ENCODE measurements at places on chromosomes 4 and X. TPM values are rescaled to one million over a fixed set of nuclear protein-coding genes. Genes with fewer than 3 reads are reported as not detected.

GRCh38 chr4:108029016-108029720, 39.5 kb downstream of the HADH start:
- DNase-seq, result no peak

GRCh38 chr4:13263967-13264525, 220.1 kb downstream of the RAB28 start:
- DNase-seq, result no peak

IL2 gene
- total RNA-seq, result not detected

GRCh38 chrX:41858161-41858775, 65.1 kb downstream of the CASK start:
- no peak for DNase-seq

DNA sequence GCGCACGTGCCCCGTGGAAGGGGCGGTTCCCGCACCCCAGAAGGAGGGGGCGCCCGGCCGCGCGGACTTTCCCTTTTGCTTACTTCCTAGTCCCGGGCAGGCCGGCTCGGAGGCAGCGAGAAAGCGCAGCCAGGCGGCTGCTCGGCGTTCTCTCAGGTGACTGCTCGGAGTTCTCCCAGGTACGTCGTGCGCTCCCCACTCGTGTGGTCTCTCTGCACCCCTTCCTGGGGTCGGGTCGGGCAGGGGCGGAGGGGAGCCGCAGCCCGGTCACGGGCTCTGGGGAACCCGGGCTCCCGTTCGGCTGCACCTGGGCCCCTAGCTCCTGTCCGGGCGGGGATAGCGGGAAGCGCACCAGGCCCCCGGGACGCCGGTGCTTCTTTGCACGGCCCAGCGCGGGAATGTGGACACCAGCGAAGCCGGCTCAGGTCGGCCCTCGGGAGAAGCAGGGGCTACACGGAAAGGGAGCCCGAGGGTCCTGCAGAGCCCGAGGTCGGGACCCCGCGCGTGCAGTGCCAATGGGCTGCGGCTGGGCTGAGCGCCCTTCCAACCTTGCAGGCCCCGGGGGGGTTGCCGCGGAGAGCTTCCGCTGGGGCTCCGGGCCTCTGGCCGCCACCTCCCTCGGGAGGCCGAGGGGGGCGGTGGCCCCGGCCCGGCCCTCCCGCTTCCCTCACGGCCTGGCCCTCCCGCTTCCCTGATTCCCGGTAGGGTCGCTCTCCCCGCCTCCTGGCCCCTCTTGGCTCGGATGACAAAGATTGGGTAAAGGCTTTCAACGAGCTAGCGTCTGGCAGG, at the start of gene TLR2:
Gene TLR2, plus strand, starts transcription at position 99 of the 789 bp plus-strand sequence. CDS start 18,628 bp downstream, outside the sequence.
- peak; percentile 72 for DNase-seq

DNA sequence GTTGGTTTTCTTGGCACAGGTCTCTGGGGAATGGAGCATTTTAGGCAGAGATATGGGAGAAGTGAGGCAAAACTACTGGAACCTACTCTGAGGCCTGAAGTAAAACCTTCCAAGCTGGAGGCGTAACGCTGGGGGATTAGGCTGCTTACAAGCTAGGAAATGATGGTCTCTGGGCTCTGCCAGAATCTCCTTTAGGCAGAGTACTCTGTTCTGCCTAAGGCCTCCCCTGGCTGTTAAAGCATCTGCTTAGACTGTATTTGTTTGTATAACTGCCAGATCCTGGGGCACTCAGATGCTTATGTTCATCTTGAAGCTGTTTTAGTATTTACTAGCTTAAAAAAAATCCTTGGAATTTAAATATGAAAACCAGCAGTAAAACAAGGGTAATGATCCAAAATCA, 822.2 kb downstream of the RPA4 start:
- no peak for DNase-seq

MSANTD1 gene
- total RNA-seq, result 0.42 TPM

- peak; percentile 96 for DNase-seq
Measured at GRCh38 chr4:76949276-76950051, at the start of gene SEPTIN11. TSS of gene SEPTIN11 (plus strand) at chr4:76949752. CDS start at chr4:76949904, 152 bp downstream.

DNA sequence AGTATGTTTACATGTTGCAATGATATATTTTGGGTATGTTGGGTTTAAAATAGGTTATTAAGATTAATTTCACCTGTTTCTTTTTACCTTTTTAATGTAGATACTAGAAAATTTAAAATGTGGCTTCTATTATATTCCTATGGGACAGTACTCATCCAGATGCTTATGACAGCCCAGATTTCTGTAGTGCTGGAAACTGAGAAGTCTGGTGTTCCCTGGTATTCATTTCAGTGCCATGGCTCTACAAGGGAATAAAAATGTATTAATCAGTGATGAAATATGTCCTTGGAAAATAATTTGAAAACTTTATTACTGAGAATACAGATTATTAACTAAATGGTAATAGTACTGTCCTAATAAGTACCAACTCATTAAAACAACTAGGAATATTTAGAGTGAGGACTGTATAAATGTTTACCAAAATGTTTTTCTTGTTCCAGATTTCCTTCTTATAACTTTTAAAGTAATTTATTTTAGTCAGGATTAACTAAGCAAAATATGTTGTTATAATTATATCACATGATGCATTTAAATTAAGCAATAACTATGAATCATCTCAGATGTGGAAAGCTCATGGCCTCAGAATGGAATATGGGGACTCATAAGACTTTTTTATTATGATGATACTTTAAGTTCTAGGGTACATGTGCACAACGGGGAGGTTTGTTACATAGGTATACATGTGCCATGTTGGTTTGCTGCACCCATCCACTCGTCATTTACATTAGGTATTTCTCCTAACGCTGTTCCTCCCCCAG, 25.3 kb downstream of the ARHGAP24 start:
- no peak for DNase-seq

DNA sequence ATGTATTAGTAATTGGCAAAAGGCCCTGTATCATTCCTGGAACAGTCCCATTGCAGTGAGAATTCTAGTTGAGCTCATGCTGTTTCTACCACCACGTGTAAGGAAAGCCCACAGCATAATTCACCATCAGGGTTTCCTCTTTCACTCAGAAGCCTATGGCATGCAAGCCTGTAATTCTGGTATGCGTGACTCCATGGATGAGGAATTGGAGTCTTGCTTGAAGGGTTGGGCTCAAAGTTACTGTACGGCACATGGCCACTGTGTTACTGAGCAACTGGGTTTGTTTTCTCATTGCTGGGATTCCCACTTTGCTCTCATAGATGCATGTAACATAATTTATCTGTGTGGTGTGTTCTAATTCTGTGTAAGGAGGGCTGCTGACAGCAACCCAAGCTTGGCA, 132.3 kb upstream of the NR3C2 start:
- no peak for DNase-seq

DNA sequence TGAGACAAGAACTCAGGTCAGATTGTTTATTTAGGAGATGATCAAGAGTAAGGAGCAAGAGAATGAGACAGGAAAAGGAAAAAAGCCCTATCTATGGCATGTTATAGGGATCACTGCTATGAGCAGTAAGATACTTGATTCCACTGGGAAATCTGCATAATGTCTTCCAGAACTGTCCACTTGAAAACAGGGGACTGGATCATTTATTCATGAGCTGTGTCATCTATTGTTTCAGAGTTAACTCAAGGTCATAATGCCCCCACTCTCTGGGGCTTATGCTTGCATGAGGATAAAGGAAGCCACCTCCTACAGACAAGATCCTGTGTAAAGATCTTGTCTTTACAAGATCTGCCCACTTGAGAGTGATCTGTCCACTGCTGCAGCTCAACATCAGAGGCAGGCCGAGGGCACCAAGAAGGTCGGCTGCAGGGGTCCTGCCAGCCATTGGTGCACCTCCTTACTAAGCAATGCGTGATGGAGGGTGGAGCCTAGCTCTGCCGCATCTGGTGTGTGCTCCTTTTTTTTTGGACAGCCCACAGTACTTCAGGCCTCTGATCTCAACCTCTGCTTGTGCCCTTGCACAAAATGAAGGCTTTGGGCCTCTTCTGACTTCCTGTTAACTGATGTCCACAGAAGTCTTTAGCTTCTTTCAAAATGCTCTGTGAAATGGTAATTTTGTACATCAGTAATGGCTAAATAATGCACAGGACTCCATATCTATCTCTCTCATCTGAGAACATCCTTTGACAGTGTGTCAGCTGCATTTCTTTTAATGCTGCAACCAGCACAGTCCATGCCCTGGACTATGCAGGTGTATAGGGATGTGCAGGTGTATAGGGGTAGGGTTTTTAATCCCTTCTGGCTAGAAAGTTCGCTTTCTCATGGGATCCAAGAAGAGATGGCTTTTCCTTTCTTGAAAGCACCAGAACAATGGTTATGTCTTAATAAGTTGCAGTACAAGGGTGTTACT, 95.9 kb upstream of the TRPC3 start:
- DNase-seq, result no peak

GYG2 gene
- 21.1 TPM for total RNA-seq

GRCh38 chr4:189060104-189060503, 880.6 kb upstream of the FRG1 start:
- DNase-seq, result no peak

KLKB1 gene
- total RNA-seq, result 0.84 TPM

PLAC8 gene
- total RNA-seq, result 1.2 TPM

- no peak for DNase-seq
Measured at GRCh38 chr4:79964400-79965211, 108.4 kb downstream of the ANTXR2 start.

GRCh38 chr4:176425035-176425434, 105.3 kb downstream of the SPCS3 start:
- no peak for DNase-seq

- no peak for DNase-seq
Measured at GRCh38 chrX:10395643-10396042, 224.7 kb downstream of the MID1 start.

SMIM43 gene
- total RNA-seq, result not detected

DNA sequence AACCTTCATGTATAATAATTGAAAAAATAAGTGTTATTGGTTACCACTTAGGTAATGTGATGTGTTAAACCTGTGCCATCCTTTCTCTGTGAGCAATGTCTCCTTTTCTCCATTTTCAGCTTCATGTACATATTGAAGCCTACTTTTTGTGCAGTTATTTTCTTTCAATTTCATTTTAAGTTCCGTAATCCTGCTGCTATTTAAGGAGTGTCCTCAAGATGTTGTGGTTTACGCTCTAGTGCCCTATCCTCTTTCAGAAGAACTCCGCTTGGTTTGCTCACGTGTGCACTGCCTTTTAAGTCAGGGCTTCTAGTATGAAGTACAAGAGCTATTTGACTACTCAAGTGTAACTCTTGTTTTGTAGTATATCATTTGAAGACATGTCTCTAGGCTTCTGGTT, 2253.2 kb upstream of the TENM3 start:
- no peak for DNase-seq

GRCh38 chrX:87813566-87813965, 296.0 kb downstream of the KLHL4 start:
- no peak for DNase-seq

GRCh38 chrX:140687706-140688105, 21.9 kb upstream of the LINC00632 start:
- DNase-seq, result no peak

- no peak for DNase-seq
Measured at GRCh38 chrX:53713987-53714579, 27.6 kb upstream of the HUWE1 start.

ASB12 gene
- total RNA-seq, result 0.63 TPM

ITIH6 gene
- not detected for total RNA-seq

DNA sequence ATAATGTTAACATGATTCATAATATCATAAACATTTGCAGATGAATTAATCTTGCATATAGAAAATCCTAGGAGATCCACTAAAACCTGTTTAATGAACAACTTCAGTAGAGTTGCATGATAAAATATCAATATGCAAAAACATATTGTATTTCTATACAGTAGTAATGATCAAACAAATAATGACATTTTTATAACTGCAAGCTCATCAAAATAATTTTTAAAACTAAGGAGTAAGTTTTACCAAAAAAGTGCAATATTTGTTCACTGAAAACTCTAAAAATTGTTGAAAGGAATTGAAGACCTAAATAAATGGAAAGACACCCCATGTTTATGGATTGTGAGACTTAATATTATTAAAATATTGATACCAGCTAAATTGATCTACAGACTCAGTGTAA, 15.9 kb upstream of the GPRASP2 start:
- DNase-seq, result no peak

CEP44 gene
- 16.7 TPM for total RNA-seq

DNA sequence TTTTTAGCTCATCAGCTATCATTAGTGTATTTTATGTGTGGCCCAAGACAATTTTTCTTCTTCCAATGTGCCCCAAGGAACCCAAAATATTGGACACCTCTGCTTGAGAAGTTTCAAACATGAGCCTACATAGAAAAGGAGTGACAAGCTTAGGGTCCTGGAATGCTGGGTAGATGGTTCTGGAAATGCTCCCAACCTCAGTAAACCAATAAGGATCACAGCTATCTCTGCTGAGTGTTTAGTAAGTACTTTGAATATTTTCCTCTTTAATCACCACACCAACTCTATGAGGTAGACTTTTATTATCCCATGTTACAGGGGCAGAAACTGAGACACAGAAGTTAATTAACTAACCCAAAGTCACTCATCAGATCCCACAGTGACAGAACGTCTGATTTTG, 164.9 kb upstream of the KLF3 start:
- DNase-seq, result no peak

- no peak for DNase-seq
Measured at GRCh38 chrX:102934624-102935023, 2.4 kb upstream of the RAB40AL start.

GRCh38 chrX:47644557-47645091, 5.7 kb downstream of the ELK1 start:
- DNase-seq, result no peak

SRP72 gene
- 56.7 TPM for total RNA-seq

- no peak for DNase-seq
Measured at GRCh38 chr4:105352826-105353225, 121.0 kb downstream of the PPA2 start.

GRCh38 chr4:3801931-3802550, 35.9 kb downstream of the ADRA2C start:
- peak; percentile 9 for DNase-seq

- peak; percentile 89 for DNase-seq
Measured at GRCh38 chrX:131704136-131704695, 160.3 kb downstream of the OR13H1 start.

GRCh38 chr4:116118221-116118620, 967.2 kb downstream of the TRAM1L1 start:
- no peak for DNase-seq

- no peak for DNase-seq
Measured at GRCh38 chr4:20367446-20367845, 115.7 kb downstream of the SLIT2 start.

- DNase-seq, result no peak
Measured at GRCh38 chr4:83025563-83025962, 9.4 kb upstream of the COPS4 start.

- no peak for DNase-seq
Measured at GRCh38 chrX:115038406-115038805, 21.0 kb upstream of the IL13RA2 start.

GRCh38 chr4:89625599-89626293, 211.2 kb downstream of the SNCA start:
- no peak for DNase-seq

GLRA3 gene
- not detected for total RNA-seq

GRCh38 chr4:10762561-10762960, 78.0 kb upstream of the CLNK start:
- no peak for DNase-seq
